ENCODE measurements at places on chromosomes 7 and 10.

- DNase-seq: no peak
These were observed 30.6 kb downstream of the RASGEF1A start for GRCh38 chr10:43236176-43236850.

DNA sequence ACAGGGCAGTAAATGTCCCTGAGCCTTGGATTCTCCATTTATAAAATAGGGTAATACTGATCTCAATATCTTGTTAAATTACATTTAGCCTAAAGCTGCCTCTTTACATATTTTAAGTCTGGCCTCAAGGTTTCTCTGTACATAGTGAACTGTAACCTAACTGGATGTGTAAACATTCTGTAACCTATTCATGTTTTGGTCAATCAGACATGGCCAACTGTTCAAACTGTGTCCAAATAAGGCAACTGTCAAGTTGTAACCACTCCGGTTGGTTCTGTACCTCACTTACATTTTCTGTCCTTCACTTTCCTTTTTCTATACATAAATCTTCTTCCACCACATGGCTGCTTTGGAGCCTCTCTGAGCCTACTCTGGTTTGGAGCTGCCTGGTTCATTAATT lies 107.1 kb upstream of the ITGB1 start:
- DNase-seq: no peak

GRCh38 chr7:110564246-110564645 lies 526.7 kb upstream of the LRRN3 start:
- DNase-seq: no peak

- peak; percentile 43 for DNase-seq
These were observed at the start of gene SH2B2 for GRCh38 chr7:102286237-102287110. Gene SH2B2 (plus strand): TSS chr7:102286868. CDS start chr7:102300551, 13,683 bp downstream.

DNA sequence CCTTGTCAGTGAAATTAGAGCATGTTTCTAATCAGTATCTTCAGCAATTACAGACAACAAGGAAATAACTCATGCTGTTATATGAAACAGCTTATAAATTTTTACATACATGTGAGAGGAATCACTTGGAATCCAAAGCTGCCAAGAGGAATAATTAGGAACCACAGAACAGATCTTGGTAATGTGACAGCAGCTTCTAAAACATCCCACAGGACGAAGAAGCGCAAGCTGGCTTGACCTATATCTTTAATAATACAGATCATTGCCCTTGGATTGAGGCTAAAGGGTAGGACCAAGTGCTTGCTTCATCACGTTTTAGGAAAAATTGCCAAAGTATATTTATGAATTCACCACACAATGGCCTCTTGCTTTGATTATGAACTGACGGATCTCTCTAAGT lies 869.8 kb downstream of the LRMDA start:
- no peak for DNase-seq

DNA sequence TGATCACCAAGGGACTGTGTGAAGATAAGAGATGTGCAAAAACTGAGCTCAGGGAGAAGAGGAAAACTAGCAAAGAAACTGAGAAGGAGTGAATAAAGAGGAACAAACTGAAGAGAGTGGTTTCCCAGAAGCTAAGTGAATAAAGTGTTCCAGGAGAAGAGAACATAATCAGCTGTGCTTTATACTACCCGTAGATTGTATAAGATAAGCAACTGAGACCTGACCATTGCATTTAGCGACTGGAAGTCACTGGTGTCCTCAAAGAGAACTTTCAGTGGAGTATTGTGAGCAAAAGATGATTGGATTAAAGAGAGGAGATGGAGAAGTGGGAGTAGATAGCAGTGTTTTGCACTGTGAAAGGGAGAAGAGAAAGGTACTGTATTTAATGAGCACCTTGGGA lies 14.6 kb downstream of the PHTF2 start:
- no peak for DNase-seq

DNA sequence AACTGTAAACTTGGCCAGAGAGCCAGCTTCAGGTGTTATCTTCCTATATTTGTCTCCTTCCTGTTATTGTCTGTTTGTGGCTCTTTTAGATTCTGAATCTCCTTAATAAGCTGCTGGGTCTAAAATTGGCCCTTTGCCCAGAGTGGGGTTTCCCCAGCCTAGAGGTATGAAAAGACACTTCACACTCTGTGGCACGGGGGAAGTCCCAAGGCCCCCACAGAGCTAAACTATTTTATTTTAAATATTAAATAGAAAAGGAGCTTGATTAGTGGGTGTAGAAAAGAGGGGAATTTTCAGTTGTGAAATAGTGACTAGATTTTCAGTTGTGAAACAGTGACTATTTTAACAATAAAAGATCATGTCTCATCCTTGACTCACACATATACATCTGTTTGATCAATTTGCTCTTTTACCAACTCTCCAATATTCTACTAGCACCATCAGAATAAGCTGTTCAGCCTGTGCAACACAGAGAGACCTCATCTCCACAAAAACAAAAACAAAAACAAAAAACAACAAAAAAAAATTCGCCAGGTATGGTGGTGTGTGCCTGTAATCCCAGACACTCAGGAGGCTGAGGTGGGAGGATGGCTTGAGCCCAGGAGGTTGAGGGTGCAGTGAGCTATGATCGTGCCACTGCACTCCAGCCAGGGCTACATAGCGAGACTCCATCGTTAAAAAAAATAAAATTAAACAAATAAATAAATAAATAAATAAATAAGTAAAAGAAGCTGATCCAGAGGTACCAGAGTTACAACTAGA lies 24.9 kb upstream of the ADO start:
- DNase-seq: no peak

DNA sequence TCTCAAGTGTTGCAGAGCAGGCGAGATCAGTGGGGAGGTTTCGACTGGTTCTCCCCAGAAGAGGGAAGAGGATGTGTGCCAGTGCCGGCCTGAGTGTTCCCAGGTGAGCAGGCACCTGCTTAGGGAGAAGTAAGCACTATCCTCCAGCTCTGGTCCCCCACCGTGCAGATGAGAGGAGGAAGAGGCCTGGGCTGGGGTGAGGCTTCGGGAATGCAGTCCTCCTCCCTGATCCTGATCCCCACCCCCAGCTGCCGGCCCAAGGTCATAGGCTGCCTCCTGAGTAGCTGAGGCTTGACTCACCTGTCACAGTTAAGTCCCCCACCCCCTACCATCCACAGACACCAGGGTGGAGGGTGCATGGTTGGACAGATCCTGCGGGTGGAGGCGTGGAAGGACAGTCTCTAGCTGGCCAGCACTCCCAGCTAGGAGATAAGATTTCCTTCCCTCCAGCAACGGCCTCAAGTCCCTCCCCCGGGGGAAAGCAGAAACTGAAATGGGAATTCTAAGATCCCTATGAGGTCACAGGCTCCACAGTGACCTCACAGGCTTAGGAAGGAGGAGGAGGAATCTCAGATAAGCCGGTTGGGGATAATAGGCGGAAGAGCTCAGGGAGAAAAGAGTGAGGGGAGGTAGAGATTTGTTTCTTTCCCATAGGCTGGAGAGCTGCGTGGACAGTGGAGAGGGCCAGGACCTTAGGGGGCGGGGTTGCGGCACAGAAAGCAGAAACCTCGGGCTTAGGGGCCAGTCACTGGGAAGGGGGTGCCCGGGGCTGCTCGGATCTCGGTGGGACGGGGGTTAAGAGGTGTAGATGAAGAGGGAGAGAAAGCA lies 1.0 kb downstream of the LRCH4 start:
- peak; percentile 20 for DNase-seq

DNA sequence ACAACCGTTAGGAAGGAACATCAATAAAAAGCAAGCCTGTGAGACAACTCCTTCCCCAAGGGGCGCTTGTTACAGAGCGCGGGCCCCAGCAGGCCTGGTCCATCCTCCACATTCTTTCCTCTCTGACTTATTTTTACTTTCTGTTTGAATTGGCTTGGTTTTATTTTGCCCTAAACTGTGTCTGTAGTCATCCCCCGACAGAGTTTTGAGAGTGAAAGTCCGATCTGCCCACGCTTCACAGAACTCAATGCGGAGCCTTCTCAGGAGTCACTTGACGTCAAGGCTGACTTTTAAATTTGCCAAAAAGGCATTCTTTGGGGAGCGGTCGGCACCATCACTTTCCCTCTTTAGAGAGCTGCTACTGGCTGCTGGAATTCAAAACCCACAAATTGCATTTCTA lies 150.1 kb upstream of the KLF6 start:
- no peak for DNase-seq

- DNase-seq: no peak
These were observed 347.2 kb upstream of the TPK1 start for GRCh38 chr7:145183069-145183468.

DNA sequence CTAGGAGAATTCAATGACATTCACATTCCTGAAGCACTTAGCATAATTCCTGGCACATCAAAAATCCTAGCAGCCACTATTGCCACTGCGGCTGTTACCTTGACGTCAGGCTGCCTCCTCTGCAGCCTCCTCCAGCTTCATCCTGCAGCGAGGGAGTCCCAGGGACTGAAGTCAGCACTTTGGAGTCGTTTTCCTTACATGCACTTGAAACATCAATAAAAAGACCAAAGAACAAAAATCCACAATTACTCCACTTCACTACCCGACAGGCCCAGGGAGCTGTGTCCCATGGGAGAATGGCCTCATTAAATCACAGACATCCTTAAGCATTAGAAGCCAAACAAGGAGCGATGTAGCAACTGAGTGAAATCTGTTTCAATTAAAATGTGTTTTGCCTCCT lies 48.6 kb upstream of the NANOS1 start:
- DNase-seq: no peak

DNA sequence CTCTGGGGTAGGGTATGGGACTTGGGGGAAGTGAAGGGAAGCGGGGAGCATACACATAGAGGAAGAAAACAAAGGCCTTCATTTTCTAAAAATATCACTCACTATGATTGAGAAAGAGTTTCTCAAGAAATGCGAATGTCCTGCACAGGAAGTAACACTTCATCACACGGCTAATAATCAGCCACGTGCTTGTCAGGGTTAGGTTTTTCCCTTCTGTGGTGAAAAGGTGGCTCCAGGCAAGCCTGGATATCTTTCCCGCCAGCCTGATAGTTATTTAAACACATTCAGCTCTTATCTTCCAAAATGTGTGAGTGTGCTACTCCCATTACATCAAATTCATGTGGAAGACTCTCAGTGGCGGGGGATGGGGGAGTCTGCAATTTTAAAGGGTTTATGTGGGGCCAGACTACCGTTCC lies 166.4 kb upstream of the ADO start:
- no peak for DNase-seq

- DNase-seq: peak; percentile 33
These were observed 903 bp upstream of the KCNMA1 start for GRCh38 chr10:77638321-77639101.

DNA sequence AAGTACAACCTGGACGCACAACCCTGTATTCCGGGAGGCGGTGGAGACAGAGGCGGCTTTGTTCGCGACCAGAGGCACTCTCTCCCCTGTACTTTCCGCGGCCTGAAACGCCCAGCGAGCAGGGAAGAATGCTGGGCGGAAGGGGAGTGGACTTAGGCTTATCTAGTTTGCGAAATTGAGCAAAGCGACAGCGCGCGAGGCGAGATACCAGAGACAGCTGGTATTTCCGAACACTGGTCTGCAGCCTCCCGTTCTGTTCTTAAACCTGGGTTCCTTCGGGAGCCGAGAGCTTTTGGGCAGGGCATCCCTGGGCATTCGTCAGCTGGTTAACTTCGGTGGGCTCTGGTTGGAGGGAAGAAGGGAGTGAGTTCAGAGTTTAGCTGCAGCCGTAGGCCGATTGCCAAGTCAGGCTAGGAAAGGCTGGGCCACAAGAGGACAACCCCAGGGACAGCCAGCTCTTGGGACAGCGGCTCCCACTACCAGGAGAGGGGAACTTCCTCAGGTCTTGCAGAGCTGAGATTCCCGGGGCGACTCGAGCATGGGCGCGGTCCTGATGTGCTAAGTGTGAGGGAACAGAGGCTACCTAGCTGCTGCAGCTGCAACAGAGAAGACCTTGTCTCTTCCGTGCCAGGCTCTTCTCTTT lies 3.9 kb downstream of the HMX3 start:
- DNase-seq: peak; percentile 25

DNA sequence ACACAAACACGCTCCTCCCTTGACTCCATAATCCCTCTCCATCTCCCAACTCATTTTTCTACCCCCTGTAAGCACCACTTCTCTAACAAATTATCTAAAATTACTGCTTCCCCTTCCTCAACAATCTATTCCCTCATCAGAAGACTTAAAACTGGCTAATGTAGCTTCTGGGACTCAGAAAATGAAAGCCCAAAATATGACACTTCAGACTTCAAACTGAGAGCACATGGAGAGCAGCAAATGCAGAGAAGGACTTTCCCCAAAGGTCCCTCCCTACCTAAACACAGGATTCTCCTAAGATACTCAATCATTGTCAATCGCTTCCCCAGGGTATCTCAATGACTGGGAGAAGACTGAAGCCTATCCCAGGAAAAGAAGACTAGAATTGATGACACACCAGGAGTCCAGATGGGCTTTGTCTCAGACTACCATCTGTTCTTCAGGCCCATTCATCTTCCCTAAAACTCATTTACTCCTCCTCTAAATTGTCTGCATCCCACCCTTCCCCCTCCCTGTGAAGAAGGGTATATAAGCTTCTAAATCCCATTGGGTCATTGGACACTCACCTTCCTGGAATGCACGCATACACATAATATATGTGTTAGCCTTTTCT lies 39.2 kb downstream of the ST8SIA6 start:
- DNase-seq: no peak

DNA sequence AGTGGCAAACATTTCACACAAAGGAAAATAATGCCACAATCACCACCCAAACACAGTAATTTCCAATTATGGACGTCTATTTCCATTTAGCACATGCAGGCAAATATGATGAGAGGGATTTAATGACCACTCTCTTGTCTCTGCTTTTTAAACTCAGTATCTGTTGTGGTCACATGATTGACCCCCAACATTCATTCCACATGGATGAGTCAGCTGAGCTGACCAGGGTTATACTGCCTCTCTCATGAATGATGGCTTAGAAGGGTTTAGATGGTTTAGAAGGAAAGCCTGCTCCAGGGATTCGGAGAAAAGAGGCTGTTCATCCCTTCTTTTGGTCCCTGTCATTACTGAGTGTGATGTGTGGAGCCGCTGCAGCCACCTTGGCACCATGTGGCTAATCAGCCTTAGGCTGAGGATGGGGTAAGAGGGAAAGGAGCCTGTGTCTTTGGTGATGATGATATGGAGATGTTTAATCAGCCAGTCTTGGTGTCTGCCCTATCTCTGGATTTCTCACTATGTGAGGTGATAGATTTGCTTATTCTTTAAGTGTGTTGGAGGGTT lies 38.2 kb upstream of the JAKMIP3 start:
- DNase-seq: no peak

- no peak for DNase-seq
These were observed 39.2 kb upstream of the GSAP start for GRCh38 chr7:77455321-77455720.

- no peak for DNase-seq
These were observed 1.9 kb downstream of the BUB3 start for GRCh38 chr10:123156078-123156477.

GRCh38 chr7:157272351-157273207 lies 64.2 kb upstream of the DNAJB6 start:
- no peak for DNase-seq

- DNase-seq: peak; percentile 84
These were observed 16.8 kb downstream of the OCM2 start for GRCh38 chr7:97973206-97973658.

DNA sequence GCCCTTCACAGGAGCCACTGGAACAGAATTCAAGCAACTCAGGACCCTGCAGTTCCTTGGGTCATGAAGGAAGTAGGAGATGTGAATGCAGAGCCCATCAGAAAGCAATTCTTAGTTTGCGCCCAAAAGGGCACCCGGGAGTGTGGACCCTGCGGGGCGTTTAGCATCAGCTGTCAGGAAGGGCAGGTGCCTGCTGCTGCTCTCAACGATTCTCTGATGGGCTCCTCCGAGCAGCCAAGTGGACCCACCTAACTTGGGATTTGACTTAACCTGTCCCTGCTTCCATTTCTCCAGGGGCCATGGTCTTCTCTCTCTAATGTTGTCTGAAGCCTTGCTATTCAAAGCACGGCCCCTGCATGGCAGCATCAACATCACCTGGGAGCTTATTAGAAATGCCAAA lies 17.1 kb downstream of the CPA5 start:
- no peak for DNase-seq

Measured in NCI-H510A (cell line).